ENCODE measurements at places on chromosomes 16 and 17.
A peak's percentile ranks its signal among the peaks of the same experiment; 100 is the strongest.

DNA sequence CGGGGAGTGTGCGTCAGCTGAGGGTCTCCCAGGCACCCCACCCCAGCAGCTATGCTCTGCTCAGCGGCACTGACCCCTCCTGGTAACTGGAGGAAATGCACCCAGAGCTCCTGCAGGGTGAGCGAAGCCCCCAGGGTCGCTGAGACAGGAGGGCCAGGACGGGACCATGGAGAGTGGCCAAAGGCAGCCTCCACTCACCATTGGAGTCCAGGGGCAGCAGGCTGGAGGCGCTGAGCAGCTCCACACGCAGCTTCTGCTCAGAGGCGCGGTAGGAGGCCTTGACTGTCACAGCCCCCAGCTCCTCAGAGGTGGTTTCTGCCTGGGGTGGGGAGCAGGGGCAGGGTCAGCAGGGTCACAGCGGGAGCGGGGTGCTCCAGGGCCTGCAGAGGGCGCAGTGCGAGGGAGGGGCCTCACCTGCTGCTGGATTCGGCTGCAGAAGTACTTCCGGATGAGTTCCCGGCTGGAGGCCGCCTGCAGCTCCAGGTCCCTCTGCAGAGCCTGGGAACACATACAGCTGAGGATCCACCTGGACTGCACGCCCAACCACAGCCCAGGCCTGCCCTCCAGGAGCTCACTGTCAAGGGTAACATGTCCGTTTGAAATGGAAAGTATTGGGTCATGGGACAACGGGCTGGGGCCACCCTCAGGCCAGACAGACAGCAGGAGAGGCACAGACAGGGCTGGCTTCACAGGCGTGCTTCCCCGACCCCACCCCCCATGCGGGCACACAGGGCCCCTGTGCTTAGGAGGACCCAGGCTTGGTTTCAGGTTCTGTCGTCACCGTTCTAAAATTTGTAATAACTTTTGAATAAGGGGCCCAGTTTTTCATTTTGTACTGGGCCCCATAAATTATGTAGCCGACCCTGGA, 13.8 kb downstream of the UNC13D start:
- no peak for DNase-seq

DNA sequence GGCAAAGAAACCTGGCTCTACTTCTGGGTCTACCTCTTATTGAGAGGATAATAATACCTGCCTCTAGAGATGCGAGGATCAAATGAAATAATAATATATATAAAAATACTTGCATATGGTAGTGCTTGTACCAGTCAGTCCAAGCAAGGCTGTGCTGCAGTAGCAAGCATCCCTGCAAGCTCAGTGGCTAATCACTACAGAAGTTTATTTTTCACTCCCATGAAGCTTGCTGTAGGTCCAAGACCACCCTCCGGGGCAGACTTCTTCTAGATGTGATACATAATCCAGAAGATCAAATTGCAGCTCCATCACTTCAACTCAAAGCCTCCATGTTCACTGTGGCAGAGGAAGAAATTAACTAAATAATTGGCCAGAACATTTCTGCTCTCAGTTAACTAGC, 48.9 kb upstream of the NKD1 start:
- DNase-seq = no peak

DNA sequence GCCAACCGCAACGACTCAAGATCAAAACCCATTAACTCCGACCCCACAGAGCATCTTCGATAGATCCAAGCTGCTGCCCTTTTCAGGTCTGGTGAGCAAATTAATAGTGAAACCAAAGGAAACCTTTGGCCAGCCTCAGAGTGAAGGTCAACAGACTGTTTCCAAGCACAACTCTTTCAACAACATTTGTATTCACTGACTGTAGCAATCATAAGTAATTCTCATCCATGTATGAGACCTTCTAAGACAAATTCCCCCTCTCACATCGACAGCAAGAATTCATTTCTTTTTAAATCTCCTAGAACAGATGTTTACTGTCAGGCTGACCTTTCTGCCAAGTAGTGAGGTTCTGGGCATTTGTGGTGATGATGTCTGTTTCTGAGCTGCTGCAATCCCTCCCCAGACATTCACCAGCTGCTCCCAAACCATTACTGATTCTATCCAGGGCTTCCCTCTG, 64.2 kb downstream of the SLC39A11 start:
- DNase-seq = peak; percentile 78

DNA sequence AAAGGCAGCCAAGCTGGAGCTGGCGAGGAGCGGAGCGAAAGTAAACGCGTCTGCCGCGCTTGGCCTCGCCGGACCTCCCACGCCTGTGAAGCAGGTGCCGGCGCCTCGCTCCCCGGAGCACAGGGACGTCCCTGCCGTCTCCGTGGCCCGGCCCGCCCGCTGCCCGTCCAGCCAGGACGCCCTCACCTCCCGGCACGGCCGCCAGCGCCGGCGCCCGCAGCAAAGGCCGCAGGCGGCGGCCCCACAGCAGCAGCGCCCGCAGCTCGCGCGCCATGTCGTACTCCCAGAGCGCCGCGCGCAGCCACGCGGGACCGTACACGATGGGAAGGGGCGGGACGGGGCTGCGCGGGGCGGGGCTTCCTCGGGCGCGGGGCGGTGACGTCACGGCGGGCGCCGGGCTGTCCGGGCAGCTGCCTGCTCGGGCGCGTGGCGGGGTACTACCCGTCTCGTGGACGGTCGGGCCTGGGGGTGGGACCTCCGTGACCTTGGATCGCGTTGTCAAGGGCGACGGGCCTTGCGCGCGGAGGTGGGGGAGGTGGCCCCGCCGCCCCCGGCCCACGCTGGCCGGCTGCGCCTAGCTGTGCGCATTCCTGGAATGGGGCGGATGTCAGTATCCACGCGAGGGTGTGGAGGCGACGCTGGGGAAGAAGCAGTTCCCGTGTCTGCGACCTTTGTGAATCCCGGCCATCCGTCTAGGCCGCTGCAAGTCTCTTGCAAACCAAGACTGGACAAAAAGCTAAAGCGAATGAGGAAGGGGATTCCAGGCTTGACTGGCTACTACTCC, at the start of gene TRAP1:
Gene TRAP1 (minus strand): TSS at position 290 of the 784 bp plus-strand sequence. CDS start 16 bp downstream, at position 274.
- peak; percentile 83 for DNase-seq

- DNase-seq = no peak
Measured at GRCh38 chr17:40561871-40562611, 3.2 kb downstream of the CCR7 start.

DNA sequence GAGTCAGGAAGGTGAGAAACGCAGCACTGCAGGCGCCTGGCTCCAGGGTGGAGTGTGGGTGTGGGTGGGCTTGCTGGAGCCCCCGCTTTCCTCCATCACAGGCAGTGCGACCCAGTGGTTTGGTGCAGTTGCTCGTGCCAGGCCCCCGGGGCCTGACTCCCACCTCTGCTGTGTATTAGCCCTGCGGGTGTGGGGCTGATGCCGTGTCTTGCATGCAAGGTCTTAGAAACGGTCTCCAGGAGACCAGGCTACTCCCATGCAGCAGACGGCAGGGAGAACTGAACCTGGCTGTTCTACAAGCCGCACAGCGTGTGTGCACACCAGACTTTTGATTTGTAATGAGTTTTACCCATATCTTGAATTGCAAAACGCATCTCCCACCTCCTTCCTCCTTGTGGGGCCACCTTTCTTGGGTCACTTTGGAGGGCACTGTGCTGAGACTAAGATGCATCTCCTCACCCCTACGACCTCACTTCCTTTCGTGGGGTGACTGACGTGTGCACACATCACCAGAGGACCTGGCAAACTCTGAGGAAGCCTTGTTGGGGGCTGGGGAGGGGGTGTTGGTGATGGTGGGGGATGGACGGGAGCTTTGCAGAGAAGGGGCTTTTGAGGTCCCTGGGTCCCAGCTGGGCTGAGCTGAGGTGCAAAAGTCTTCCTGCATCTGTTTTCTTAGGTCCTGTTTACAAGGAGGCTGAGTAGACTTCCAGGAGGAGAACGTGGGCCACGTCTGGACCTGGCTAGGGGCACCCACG, 101.8 kb upstream of the TNRC6C start:
- no peak for DNase-seq

- no peak for DNase-seq
Measured at GRCh38 chr17:40310882-40311391, 2.0 kb downstream of the RARA start.

DNA sequence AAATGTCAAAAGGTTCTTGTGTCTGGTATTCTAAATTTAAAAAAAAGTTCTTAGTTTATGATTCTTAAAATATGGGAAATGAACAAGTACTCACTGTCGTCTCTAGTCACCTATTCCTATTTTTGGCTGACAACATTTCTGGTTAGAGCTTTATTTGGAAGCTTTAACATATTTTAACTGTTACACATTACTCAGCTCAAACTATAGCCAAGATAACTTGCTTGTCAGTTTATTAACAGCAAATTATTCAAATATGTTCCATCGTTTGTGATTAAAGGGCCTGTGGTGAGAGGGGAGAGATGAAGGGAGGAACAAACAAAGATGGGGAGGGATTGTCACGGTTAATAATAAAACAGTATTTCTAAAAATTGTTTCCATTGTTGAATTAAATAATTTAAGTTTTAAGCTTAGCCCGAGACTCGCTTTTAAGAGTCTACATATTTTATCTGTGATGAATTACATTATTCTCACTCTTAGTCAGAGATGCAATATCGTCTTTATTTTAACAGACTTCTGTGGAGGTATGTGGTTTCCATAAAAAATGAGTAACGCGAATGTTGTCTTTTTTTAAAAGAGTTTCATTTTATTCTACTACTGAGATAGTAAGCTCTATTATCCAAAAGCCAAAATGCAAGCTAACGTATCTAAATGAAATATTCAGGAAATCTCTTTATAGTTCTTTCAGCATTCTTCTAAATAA, 321.9 kb upstream of the PMFBP1 start:
- DNase-seq = peak; percentile 81

DNA sequence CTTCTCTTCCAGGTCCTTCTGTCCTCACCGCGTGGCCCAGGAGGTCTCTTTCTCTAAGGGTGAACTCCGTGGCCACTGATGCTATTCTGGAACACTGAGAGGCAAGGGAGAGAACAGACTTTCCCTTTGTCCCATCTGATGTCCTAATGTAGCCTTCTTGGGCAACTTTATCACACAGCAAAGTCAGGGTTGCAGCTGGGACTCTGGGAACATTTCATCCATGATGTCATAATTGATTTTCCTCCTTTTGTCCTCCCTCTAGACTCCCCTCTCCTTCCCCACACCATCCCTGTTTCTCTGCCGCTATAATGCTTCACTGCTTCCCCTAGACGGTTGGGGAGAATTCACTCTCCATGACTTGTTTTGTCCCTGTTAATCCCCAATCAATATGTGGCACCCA, 201.0 kb downstream of the SHISA9 start:
- DNase-seq = no peak

- no peak for DNase-seq
Measured at GRCh38 chr17:56389356-56389755, 204.1 kb upstream of the NOG start.
